Cortex of kidney (tissue), 1 donor: ENCODE measurements at places on chromosomes 5 and 9.

- DNase-seq: no peak
These were observed 89.0 kb upstream of the ARAP3 start for GRCh38 chr5:141771031-141771430.

- DNase-seq: no peak
These were observed 91.4 kb downstream of the SLC12A2 start for GRCh38 chr5:128174951-128175350.

DNA sequence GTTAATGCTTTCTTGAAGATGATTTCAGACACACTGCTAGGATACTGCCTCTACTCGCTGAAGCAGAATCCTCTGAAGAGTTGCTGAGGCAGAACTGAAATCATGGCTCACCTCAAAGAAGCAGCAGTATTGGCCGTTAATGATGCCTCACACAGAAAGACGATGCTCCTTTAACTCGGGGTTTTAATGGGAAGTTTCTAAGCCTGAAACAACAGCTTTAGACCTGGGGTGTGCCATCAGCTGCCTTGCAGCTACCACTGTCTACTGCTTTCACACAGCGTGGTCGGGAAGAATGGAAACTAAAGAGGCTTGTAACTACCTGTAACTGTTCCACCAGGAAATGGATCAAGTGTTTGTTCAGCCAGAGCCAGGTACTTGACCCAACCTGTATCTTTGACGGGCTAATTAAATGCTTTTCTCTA lies at the start of gene CTXN3:
CTXN3 (plus strand) TSS at position 65 of the 422 bp plus-strand sequence. CDS start 8,440 bp downstream, outside the sequence.
- DNase-seq: no peak

- DNase-seq: no peak
These were observed 14.7 kb downstream of the ERP44 start for GRCh38 chr9:100084128-100084453.

DNA sequence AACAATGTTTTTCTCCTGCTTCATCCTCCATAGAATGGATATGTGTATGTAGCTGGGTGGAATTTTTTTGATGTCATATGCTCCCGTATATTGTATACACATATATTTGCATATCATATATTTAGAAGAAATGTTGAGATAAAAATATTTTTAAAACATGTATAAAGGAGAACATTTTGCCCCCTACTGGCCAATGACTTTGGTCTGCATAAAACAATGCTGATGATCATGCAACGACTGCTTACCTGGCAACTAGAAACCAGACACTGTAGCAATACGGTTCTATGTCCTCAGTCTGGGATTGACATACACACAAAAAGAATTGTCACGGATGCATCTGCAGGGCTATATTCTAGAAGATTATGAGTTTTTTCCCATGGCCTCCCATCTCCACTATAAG lies 503.6 kb downstream of the ELAVL2 start:
- no peak for DNase-seq
